ENCODE measurements at places on chromosomes 2 and 18.

DNA sequence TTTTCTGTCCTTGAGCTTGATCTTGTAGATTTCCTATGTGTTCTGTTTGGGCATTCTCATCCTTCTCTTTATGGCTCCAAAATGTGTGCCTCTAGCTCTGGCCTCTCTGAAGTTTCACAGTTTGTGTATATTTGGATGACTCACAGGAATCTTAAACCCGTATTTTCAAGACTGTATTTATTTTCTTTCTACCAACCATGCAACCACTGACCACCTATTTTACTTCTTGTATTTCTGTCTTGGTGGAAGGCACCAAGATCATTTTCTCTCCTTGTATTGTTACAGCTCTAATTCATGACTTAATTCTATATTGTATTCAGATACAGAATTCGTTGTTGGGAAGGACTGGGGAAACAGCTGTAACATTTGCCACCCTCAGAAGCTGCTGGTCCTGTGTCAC, 39.5 kb downstream of the ACSL3 start:
- no peak for DNase-seq

DNA sequence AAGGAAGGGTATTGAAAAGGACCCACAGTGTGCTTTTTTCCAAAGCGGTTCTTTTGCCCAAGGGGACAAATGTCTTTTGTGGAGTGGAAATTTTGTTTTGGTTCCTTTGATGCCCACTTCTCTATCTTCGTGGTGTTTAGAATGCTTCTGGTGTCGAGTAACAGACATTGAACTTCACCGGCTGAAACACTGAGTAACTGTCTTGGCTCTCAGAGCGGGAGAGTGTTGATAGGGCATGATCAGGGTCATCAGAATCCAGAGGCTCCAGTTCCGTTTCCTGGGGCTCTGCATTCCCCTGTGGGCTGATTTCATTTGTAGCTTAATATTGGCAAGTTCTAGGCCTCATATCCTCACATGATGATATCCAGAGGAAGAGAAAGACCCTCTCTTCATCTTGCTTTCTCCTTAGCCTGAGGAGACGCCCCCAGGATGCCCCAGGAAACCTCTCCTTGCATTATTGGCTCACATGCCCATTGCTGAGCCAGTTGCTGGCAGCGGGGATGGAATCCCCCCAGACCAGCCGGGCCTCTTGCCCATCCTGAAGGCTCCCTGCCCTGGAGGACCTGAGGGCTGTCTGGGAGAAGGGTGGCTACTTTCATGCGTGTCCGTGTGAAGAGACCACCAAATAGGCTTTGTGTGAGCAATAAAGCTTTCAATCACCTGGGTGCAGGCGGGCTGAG, 27.9 kb upstream of the AGFG1 start:
- DNase-seq: no peak

DNA sequence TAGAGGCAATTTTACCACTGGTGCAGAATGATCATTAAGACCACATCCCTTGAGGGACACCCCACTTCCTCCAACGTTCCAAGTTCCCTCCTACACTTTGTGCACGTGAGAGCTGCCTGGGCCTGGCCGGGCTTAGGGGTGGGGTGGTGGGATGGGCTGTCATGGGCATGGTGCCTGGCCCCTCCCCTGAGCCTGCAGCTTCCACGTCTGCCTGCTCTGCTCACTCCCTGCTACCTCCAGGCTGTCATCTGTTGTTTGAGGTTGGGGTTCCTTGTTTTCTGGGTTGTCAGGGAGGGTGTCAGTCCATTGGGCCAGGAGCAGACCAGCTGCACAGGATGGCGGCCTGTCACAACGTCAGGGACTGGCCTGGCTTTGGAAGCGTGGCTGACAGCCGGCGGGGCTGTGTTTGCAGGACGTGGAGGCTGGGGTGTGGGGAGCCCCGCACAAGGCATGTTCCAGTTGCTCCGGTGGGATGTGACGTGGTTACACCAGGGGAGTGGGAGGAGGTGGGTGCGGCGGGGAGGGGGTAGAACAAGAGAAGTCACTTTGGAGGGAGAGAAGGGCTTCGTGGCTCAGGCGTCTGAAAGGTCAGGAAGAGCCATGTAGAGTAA, 72.3 kb downstream of the RTP5 start:
- DNase-seq: no peak

DNA sequence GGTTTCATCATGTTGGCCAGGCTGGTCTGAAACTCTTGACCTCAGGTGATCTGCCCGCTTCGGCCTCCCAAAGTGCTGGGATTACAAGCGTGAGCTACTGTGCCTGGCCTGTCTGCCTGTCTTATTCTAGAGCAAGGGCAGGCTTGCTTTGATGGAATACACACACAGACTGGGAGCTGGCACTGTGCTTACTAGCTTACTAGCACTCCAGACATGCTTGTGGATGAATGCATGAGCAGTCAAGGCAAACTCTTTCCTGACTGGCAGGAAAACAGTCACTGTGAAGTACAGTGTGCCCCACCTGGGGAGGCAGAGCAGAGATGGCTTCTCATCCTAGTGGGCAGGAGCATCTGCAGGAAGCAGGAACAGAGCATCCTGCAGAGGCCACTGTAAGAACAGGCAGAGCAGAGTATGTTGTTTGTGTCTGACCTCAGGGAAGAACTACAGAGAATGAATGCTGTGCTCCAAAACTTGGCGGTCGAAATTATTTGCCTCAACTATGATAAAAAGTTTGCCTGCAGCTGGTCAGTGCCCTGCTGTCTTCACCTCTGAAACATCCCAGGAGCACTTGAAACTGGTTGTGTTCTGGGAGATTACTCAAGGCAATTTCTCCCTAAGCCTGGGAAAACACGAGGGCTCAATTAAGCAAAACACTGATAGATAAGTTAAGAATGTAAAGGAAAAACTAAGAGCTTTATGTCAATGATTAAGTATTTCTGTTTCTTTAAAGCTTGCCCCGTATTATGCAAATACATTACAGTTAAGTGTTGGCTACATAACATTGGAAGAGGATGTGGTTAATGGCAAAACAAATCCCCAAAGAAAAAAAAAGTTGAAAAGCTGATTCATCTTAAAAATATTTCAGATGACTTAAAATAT, 102.4 kb downstream of the VAPA start:
- DNase-seq: peak; percentile 5

GRCh38 chr2:65514555-65515195, 82.3 kb upstream of the SPRED2 start:
- DNase-seq: no peak

DNA sequence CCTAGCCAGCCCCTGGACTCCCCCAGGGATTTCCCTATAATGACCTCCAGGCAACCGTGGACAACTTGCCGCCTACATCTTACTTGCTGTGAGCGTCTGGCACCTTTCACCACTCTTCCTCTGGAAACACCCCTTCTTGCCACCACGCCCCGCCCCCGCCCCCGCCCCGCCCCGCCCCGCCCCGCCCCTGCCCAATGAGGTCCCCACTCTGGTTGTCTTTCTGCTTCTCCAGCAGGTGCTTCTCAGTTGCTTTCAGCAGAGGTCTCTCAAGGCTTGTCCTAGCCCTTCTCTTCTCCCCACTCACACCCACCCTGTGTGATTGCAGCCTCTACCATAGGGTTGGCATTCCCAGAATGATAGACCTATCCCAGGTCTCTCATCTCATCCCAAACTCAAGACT, 214.5 kb downstream of the EN1 start:
- DNase-seq: no peak

DNA sequence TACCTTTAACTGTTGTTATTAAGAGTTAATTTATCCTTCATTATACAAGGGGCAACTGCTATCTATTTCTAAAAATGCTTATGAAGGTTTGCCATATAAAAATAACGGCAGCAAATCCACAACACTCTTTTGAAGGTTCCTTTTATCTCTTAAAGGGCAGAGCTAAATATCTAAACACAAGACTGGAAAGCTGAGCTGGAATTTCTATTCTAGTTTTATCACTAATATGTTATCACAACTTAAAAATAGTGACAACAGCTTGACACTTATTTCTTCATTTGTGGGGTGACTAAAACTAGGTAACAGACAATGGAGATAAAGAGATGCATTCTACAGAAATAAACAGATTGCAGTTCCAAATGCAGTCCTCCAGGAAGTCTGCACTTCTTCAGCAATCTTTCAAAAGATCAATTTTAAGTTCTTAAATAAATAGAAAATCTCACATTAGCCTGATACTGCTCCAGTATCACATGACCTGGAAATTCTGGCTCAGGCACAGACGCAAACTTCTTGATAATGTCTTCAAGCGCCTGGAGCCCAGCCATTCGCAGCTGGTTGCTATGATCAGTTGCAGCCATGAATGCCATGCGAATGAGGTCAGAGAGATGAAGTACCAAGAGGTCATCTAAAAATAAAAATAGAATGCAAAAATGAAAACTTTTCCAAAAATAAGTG, 54.0 kb upstream of the STRN start:
- no peak for DNase-seq

All from NCI-H2029 treated with DMSO at 0.1 percent for 48 hours (cell line).